ENCODE measurements at places on chromosomes 1 and 21.

GRCh38 chr1:89351597-89352311 is 12.1 kb upstream of the GBP6 start:
- DNase-seq, result no peak

DNA sequence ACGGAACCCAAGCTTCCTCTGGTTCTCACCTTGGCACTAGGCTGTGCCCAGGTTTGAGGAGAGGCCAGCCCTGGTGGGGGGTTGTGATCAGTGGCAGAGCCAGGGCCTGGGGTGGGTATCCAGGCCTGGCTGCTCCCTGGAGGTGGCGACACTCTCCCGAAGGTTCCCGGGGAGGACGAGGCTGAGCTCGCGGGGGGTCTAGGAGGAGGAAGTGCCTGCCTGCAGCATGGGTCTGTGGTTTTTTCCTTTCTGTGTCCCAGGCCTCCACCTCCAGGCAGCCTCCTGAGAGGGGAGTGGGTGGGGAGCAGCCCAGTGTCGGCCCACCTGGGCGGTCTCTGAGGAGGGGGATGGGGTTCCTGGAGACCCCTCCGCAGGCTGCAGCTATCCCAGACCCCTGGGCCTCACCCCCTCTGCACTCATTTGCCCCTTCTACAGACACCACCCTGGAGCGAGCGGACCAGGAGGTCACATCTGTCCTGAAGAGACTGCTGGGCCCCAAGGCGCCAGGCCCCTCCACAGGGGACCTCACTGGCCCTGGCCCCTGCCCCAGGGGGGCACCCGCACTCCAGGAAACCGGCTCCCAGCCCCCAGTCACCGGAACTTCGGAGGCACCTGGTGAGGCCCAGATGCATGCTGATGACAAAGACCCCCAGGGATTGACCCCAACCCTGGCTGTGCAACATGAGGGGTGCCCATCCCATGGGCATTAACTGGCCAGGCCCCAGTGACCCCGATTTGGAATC is 44.3 kb downstream of the TRIM11 start:
- no peak for DNase-seq

DNA sequence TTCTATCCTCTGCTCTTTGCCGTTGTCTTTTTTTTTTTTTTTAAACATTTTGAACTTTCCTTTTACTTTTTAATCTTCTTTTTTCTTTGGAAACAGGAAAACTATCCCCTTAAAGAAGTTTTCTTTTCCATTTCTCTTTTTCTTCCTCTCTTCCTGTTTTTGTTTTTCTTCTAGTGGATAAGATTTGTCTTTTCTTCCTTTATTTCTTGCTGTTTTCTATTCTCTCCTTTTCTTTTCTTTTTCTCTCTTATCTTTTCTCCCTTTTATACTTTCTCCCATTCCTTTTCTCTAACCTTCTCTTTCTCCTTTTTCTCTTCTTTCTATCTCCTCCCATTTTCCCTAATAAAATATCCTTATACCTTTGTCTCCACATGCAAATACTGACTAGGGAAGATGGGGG is 46.2 kb downstream of the PEX14 start:
- no peak for DNase-seq

DNA sequence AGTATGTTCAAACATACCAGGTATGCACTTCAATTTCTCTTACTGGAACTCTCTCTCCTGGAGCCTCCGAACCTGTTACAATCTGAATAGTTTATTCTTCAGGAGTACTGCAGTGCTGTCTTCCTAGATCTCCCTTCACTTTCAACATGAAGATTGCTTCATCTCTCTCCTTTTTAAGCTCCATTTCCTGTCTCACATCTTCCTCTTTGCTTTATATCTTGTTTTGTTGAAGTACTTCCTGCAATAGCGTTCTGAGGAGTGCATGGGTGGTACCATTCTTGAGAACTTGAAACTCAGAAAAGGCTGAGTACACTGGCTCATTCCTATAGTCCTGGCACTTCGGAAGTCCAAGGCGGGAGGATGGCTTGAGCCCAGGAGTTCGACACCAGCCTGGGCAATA is 15.7 kb upstream of the C1orf146 start:
- no peak for DNase-seq

GRCh38 chr1:77966291-77966690 is 12.6 kb downstream of the FUBP1 start:
- DNase-seq, result no peak

GRCh38 chr1:165898837-165899236 is 71.4 kb downstream of the UCK2 start:
- no peak for DNase-seq

GRCh38 chr1:219465212-219466093 is 147.5 kb downstream of the ZC3H11B start:
- no peak for DNase-seq

DNA sequence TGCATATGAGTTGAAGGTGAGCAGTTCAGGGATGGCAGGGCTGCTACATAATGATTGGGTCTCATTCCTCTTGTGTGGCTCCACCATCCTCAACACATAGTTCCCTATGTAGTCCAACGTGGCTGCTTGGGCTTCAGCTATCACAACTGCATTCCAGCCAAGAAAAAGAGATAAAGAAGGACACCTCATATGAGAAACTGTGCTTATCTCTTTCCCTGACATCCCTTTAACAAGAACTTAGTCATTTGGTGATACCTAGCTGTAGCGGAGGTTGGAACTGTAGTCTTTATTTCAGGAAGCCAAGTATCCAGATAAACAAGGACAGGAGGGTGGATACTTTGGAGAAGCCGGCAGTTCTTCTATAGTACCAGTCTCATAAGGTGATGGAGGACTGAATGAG is 42.7 kb upstream of the DNASE2B start:
- no peak for DNase-seq

GRCh38 chr1:81452693-81453366 is 347.9 kb upstream of the ADGRL2 start:
- no peak for DNase-seq

DNA sequence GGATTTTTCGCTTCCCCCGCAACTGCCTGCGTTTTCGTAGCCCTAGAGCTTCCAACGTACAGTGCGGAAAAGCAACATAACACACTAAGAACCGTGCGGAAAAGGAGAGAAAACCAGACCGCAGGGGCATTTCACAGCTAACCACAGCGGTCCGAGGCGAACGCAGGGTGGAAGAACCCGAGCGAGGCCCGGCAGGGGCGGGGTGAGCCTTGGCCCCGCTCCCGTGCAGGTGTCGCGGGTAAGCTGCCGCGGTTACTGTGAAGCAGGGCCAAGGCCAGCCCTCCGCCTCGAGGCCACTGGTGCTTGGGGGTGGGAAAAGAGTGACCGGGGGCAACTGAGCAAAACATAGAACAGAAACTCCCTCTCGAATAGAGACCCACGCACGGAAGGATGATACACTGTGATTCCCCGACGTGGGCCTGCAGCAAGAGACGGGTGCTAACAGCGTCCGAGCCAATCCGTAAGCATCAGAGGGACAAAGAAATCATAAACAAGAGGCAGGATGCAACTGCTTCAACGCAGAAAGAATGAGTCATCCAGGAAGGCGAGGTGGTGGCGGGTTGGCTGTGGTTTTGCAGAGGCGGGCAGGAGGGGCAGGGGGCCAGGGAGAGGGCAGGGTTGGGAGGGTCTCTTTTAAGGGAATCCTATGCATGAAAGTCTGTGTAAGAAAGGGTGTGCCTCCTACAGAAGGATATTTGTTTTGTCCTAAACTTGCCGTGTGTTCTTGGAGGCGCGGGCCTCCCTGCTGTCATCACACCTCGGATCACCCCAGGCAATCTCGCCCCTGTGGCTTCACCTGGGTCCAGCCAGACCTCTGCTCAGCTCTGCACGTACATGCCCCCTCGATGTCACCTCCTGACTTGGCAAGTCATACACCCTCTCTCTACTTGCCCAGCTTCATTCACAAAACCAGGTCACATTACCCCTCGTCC is 7.3 kb downstream of the GNG4 start:
- DNase-seq, result no peak

DNA sequence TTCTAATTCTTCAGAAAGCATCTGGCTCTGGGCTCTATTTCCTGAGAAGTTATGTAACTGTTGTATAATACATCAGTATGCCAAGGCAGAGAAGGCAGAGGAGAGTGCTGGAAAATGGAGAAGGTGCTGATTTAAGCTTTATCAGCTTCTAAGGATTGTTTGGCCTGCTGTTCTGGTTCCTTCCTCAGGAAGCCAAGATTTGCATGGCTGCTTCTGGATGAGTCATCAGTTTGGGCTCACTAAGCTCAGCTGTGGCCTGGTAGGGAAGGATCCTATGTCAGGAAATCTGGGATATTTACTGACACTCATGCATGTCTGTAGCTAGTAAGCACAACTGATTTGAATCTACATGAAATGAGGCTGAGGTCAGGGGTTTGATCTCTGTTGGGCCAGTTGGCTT is 73.2 kb upstream of the ADGRL4 start:
- DNase-seq, result no peak

- DNase-seq, result no peak
These were observed 85.3 kb upstream of the SSX2IP start for GRCh38 chr1:84775535-84775920.

GRCh38 chr1:193216920-193217319 is 30.5 kb upstream of the B3GALT2 start:
- DNase-seq, result no peak

GRCh38 chr1:81834921-81835698 is 34.4 kb downstream of the ADGRL2 start:
- DNase-seq, result no peak

DNA sequence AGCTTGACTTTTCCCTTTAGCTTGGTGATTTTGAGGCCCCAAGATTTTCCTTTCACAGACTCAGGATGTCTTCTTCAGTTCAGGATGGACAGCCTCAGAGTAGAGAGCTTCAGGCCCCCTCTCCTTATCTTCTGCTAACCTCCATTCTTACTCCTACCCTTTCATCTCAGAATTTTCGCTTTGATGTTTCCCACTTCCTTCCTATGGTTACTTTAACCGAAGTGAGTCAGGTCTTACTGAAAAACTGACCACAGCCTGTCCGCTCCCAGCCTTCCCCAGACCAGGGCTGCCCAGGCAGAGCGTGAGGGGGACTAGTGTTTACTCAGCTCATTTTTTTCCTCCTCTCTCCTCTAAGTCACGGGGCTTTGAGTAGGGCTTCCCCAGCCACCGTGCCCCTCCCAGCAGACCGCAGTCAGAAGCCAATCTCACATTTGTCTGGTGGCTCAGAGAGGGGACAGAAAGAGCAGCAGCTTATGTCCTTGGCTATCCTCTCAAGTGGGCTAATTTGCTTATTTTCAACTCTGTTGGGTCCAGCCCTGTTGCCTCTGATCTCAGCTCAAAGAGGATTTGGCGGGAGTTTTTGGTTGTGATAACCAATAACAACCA is 4.2 kb upstream of the IL19 start:
- no peak for DNase-seq

DNA sequence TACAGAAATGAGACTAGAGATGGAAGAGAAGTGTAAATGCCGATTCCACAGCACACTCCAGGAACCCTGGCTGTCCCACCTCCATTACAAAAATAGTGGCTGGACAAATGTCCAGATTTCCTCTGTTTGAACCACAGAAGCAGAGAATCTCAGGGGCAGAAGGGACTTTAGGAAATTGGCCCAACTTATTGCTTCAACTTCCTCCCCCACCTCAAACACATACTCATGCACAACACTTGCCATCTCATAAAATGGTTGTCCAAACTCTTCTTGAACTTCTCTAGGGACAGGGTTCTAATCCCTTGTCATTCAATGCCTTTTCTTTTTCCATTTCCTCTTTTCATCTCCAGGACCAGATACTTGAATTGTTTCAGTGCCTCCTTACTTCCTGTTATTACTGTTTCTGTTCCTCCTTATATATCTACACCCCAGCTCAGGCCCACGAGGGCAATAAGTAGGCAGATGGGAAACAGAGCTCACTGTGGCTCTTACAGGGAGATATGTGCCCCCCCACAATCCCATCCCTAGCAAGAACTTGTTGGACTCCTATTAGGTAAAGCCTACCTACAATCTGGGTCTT is 8.5 kb upstream of the B4GALT3 start:
- no peak for DNase-seq

Data from occipital lobe (tissue), 3 donors.